Motor neuron (in vitro differentiated cells): ENCODE measurements at places on chromosomes 3 and 15. TPM values are rescaled to one million over a fixed set of nuclear protein-coding genes. Genes with fewer than 3 reads are reported as not detected.

The VPS39 gene
- 31.6 and 40.9 TPM in 2 replicates for total RNA-seq

The MUSTN1 gene
- total RNA-seq = 6.8 and 9.3 TPM in 2 replicates

The SAMD7 gene
- total RNA-seq = 0.19 TPM in 2 replicates

The MST1 gene
- total RNA-seq = 18.4 and 30.5 TPM in 2 replicates

The MEX3B gene
- 10.7 and 23.8 TPM in 2 replicates for total RNA-seq

The POPDC2 gene
- total RNA-seq = 0.83 and 1.6 TPM in 2 replicates

The MORC1 gene
- not detected in 2 replicates for total RNA-seq

The ARPP21 gene
- total RNA-seq = 0.62 TPM in 1 of 2 replicates, not detected in the other

The LTK gene
- total RNA-seq = 0.09 and 0.17 TPM in 2 replicates

The NAALADL2 gene
- 1.5 and 2.2 TPM in 2 replicates for total RNA-seq

The TUBGCP4 gene
- 24.3 and 30.4 TPM in 2 replicates for total RNA-seq

The RARB gene
- total RNA-seq = 21.3 and 21.4 TPM in 2 replicates

The REC114 gene
- total RNA-seq = not detected in 2 replicates

The TEX9 gene
- 18.5 and 20.0 TPM in 2 replicates for total RNA-seq

The C3orf20 gene
- not detected in 2 replicates for total RNA-seq

The SNTN gene
- total RNA-seq = 0.14 TPM in 1 of 2 replicates, not detected in the other

The SPPL2A gene
- total RNA-seq = 12.4 and 13.0 TPM in 2 replicates

The PPM1L gene
- 10.8 and 21.1 TPM in 2 replicates for total RNA-seq
